ENCODE measurements at places on chromosomes 1 and 21.

DNA sequence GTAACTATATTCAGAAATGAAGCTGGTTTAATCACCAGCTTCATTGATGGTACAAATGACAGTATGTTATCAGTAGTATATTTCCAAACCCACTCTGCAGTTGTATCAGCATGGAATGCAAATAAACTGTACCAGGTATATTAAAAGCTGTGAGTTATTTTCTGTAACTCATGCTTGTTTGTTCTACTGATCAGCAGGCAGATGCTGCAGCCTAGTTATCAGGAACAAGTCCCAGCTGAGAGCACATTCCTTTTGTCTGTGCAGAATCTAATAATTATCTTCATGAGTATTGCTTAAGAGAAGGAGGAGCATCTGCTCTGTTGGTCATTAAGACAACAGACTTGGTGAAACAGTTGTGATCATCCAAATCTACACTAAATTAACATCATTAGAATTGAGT is 1331.1 kb downstream of the MRPL39 start:
- DNase-seq = no peak

- DNase-seq = no peak
Observed at GRCh38 chr1:185368313-185368855, 51.3 kb upstream of the IVNS1ABP start.

DNA sequence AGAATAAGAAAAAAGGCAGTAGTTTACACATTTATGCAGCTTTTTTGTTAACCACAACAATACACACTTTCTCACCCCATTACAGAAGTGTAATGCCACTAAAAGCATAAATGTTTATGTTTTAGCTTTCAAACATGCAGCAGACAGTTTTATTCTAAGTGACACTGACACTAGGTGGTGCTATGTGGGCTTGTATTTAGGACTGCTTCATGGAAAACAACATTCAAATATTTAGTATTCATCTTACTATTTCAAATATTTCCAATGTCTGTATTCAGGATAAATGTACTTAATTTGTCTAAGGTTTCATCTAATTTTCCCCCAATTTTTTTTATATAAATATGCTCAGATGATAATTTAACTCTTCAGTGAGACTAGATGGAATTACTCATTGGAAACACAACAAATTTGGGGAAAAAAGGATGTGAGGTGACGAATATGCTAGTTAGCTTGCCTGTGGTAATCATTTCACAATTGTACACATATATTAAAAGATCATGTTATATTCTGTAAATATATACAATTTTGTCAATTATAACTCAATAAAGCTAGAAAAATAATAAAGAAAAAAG is 71.4 kb downstream of the USP1 start:
- DNase-seq = no peak

- DNase-seq = peak; percentile 73
Observed at GRCh38 chr1:44808063-44808937, at the start of gene BTBD19. Gene BTBD19, plus strand, starts transcription at chr1:44808523. Its CDS starts 298 bp downstream, at chr1:44808821.

- DNase-seq = no peak
Observed at GRCh38 chr1:151626740-151627334, 15.0 kb downstream of the SNX27 start.

- peak; percentile 97 for DNase-seq
Observed at GRCh38 chr1:26284597-26285347, 4.9 kb downstream of the SH3BGRL3 start.
